Left renal pelvis (tissue), 4 donors: ENCODE measurements at places on chromosomes 3 and 15.

- DNase-seq = no peak
These were observed 755.8 kb downstream of the ROBO1 start for GRCh38 chr3:79011821-79012529.

DNA sequence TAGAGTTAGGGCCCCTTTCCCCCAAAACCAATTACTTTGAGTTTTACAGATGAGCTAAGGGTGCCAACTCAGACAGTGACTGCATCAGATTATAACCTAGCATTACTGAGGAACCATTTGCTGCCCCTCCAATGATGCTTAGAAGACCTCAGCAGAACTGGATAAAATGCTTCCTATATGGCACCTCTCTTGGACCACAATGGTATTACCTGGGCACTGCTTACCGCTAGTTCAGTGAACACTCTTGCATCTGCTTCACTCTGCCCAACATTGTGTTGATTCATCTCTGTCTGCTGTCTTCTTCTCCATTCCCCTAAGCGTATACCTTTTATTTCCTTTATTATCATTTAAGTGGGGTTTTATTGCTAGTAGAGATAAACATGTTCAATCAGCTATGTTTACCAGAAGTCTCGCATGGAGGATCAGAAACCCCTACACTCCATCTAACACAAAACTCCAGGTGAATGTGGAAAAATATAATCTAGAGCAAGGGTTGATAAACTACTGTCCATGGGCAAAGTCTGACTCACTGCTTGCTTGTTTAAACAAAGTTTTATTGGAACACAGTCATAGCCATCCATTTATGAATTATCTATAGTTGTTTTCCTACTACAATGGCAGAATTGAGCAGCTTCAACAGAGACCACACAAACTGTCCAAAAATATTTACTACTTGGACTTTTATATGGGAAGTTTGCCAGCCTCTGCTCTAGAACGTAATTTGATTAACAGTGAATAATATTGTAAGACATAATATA, 100.2 kb upstream of the PTX3 start:
- no peak for DNase-seq

DNA sequence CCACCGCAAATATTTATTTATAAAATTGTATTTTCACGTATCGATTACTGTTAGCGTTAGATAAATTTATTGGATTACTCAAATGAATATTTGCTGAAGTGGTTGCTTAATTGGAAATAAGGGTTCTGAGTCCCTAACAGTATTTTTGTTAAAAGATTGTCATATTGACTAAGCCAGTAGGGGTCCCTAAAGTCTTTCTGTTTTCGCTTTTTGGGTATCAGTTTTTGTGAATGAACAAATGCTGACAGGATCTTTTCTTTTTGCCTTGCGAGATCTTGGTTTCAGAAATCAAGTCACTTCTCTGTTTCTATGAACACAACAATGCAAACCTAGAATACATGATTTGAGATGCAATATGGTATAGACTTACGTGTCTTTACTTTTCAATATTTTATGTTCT, 7.1 kb downstream of the RAD51 start:
- DNase-seq = no peak

- DNase-seq = no peak
These were observed 201.6 kb downstream of the THSD4 start for GRCh38 chr15:71316911-71317310.

DNA sequence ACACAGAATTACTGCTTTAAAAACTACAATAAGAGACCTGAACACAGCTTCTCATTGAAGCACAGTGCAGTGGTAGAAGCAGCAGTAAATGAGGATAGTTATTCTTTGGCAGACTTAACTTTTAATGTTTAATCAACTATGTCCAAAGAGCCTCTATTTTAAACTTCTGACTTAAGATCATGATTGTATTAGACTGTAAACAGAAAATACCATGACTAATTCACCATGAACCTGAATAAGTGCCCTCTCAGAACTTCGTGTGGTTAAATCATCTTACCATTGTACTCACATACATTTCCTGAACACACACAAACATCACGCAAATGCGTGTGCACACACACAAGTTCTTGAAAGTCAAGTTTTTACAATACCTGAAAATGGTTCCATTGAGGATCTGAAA, 13.9 kb downstream of the CEP152 start:
- DNase-seq = no peak

DNA sequence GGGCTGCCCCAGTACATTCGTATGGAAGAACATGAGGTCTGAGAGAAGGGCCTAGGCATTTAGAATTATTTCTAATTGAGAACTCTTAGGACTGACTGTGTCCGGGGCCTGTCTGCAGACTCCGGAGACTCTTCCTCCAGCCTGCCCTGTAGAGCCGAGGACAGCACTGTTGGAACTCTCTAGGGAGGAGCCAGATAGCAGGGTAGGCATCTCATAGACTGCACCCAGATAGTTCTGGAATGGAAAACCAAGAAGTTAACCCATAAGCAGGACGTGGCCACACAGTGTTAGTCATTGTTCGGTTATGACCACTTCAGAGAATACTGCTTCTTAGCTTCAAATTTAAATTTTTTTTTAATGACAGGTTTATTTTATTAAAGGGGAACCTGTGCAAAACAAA, 59.5 kb downstream of the SNRK start:
- no peak for DNase-seq

- no peak for DNase-seq
These were observed 25.2 kb upstream of the SLCO2A1 start for GRCh38 chr3:134054881-134055280.

DNA sequence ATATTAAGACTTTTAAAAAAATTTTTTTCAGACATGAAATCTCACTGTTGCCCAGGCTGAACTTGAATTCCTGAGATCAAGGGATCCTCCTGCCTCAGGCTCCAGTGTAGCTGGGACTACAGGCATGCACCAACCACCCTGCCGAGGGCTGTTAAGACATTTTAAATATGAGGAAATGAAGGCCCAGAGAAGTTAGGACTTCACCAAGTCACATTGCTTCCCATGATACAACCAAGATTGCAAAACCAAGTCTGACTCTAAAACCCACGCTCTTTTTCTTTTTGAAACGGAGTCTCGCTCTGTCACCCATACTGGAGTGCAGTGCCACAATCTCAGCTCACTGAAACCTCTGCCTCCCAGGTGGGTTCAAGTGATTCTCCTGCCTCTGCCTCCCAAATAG, 28.0 kb downstream of the PTPN9 start:
- no peak for DNase-seq

DNA sequence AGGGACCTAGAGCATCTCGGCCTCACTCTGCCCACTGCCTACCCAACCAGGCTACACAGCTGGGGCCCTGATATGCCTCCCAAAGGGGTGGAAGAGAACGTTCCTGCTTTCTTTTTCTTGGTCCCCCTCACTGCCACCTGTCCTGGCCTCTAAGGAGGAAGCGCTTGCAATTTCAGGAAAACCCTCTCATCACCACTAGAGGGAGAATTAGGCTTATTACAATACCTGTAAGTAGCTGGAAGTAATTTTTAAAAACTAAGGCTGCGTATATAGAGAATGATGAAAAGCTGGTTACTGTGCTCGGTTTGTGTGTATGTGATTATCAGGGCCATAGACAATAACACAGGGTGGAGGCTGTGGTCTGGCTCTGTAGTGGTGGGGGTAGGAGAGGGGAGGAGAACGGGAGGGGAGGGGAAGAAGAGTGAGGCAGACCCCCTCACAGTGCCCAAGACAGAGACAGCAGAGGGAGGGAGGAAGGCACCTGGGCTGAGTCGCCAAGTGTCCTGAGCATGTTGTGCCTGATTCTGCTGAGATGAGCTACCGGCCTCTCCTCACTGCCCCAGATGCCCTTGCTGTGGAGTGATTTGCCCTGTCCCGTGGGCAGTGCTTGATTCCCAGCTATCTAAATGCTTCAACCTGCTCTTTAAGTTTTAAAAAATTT, 3.3 kb downstream of the GABRG3 start:
- DNase-seq = no peak

DNA sequence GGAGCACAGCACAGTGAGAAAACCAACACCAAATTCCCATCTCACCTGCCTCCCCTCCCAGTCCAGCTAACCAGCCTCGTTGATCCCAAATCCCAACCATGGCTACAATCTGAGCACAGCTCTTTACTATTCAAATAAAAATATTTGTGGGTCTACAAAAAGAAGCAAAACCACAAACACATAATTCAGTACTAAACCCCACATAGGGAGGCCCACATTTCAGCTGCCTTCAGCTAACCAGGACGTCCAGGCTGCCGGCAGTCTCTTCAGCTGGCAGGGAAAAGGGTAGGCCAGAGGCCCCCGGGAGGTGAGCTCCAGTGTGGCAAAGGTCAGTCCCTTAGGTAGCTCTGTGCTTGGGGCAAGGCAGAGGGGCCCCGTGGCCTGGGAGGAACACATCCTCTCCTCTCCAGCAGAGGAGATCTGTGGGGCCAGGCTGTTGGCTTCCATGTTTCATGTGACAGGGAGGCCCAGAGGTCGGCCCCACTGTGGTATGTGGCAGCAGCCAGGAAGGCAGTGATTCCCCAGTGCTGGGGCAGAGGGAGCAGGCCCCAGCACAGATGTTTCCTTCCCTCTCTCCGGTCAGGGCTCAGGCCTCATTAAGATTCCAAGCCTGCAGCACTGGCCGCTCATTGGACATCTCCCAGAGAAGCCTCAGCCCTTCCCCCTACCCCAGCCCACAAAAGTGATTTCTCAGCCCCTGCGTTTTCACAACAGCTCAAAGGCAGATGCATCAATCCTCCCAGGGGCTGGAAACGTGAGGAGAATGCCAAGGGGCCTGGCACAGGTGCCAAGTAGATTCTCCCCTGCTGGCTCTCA, 381.4 kb downstream of the NTRK3 start:
- peak; percentile 2 for DNase-seq

- no peak for DNase-seq
These were observed 16.5 kb upstream of the TSEN2 start for GRCh38 chr3:12467746-12468145.

DNA sequence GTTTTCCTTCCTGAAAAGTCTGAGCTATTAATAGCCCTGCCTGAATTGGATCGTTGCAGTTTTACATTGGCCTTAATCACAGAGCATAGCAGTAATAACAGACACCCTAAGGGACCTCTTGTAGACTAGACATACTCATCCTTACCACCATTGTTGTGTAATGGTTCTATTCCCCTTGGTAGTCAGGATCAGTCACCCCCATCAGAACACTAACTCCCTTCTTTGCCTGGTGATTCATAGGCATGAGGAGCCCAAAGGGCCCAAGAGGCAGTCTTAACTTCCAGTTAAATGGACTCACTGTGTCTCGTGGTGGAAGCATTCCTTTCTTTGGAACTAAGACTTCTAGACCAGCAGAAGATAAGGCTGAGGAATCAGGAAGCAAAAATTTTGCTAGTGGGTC, 20.2 kb downstream of the CGGBP1 start:
- no peak for DNase-seq

DNA sequence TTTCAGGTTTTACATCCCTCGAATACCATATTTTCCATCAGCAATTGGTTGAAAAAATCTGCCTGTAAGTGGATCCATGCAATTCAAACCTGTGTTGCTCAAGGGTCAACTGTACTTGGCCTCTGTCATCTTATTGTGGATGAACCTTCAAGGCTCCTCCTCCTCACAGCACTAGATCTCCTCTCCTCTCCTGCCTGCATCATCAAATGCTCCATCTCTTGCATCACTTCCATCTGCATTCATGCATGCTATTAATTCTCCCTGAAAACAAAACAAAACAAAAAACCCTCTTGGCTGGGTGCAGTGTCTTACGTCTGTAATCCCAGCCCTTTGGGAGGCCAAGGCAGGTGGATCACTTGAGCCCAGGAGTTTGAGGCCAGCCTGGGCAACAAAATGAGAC, 10.1 kb downstream of the BCL2L10 start:
- no peak for DNase-seq

DNA sequence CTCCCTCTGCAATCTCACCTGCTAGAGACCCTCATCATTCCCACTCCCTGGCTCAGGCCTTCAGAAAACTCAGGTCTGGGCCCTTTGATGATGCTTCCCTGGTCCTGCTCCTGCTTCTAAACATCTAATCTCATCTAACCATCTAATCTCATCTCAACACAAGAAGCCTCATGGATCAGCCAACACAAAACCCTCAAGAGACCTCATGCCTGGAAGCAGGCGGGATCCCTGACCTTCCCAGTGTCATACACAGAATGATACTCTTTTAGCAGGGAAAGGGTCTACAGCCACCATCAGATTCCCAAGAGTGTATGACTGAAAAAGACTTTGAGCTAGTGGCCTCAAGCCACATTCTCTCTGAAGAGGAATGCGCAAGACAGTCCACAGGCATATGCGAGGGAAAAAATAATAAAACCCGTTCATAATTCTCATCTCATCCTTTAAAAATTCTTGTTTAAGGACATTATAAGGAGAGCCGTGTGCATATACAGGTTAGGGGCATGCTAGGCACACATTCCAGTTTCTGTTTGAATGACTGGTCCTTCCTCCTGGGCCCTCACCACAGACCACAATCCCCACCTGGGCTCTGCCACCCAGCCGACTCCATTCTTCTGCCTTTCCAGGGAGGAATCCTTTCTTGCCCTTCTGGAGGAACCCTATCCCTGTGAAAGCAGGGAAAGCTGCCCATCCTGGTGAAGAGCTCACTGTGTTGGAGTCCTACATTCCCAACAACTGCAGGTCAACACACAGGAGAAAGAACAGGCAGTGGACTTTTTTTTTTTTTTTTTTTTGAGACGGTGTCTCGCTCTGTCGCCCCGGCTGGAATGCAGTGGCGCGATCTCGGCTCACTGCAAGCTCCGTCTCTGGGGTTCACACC, 2.2 kb downstream of the ZXDC start:
- no peak for DNase-seq

DNA sequence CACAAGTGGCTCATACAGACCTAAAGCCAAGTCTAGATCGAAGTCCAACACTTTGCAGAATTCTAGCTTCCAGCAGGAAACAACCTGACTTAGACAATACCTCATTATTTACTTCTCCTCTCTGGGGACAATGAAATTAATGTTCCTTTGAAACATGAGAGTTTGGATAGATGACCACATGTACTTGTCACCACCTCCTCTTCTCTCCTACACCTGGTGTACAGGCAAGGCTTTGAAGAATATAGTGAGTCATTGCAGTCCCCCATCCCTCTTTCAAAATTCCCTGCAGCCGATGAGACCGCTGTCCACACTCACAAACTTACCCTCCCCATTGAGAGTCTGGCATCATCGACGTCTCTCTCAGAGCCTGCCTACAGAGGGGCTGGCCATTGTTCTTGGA, 189.0 kb upstream of the HES1 start:
- DNase-seq = no peak

DNA sequence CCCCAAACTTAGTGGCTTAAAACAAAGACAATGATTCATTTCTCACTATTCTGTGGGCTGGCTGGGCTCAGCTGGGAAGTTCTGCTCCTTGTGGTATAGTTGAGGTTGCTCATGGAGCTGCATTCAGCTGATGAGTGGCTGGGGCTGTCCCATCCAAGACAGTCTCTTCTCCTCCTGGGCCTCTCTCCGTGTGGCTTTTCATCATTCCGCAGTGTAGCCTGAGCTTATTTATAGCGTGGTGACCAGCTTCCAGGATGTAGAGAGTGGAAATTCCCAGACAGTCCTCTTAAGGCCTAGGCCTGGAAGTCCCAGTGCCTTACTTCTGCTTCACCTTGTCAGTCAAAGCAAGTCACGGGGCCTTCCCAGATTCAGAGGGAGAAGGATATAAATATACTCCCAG, 136.7 kb upstream of the DAZL start:
- no peak for DNase-seq

- no peak for DNase-seq
These were observed 48.0 kb downstream of the SACM1L start for GRCh38 chr3:45737234-45737633.
